Activated CD4-positive, alpha-beta T cell treated with anti-CD3 and anti-CD28 coated beads for 24 hours (primary cell): ENCODE measurements at places on chromosomes 4 and X.

GRCh38 chr4:4395371-4395770 lies 8.5 kb downstream of the NSG1 start:
- no peak for DNase-seq

DNA sequence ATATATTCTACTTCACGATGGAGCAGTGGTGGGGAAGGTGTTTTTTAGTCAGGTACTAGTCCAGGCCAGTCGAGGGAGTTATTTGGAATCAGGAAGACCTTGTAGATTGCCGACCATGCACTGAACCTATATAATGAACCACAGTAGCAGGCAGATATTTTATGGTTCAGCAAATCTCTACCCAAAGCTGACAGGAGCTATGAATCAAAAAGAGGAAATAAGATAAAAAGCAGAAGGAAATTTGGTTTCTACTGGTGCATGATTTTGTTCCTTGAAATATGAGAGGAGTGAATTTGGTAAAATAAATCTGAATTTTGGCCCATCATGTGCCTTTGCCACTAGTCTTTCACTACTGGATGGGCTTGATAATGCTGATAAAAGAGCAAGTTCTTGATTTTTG lies 924.3 kb upstream of the DIAPH2 start:
- DNase-seq, result no peak

GRCh38 chr4:189804894-189805293 lies 135.8 kb upstream of the FRG1 start:
- DNase-seq, result no peak

- no peak for DNase-seq
Measured at GRCh38 chrX:72392042-72392441, 86.3 kb upstream of the CITED1 start.

DNA sequence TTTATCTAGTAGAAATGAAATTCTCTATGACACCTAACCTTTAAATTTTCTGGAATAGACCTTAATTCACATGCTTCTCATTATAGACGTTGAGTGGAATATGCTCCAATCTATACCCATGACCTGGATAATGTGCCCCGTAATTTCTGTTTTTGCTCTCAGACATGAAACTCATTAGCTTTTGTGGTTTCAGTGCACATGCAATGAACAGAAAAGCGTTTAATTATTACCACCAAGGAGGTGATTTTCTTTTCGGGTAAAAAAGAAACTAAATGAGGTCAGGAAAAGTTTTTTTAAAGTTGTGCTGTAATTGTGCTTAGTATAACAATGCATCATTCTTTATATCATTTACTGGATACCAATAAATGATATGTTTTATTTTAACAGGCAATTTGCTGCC lies 1703.9 kb upstream of the TENM3 start:
- no peak for DNase-seq

DNA sequence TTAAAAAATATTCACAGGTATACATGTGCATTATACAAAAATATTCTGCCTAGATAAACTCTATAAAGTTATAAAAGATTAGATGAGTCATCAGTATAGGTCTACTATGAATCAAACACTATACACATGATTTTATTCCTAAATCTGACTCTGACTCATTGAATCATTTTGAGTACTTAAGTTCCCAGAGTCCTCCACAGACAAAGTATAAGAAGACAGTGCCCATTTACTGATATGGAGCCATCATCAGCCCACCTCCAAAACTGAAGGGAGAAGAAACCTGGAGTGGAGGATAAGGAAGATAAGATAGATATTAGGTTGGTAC lies 28.7 kb upstream of the ANTXR2 start:
- DNase-seq, result no peak

- DNase-seq, result no peak
Measured at GRCh38 chr4:172344308-172344938, 531.2 kb downstream of the GALNTL6 start.

DNA sequence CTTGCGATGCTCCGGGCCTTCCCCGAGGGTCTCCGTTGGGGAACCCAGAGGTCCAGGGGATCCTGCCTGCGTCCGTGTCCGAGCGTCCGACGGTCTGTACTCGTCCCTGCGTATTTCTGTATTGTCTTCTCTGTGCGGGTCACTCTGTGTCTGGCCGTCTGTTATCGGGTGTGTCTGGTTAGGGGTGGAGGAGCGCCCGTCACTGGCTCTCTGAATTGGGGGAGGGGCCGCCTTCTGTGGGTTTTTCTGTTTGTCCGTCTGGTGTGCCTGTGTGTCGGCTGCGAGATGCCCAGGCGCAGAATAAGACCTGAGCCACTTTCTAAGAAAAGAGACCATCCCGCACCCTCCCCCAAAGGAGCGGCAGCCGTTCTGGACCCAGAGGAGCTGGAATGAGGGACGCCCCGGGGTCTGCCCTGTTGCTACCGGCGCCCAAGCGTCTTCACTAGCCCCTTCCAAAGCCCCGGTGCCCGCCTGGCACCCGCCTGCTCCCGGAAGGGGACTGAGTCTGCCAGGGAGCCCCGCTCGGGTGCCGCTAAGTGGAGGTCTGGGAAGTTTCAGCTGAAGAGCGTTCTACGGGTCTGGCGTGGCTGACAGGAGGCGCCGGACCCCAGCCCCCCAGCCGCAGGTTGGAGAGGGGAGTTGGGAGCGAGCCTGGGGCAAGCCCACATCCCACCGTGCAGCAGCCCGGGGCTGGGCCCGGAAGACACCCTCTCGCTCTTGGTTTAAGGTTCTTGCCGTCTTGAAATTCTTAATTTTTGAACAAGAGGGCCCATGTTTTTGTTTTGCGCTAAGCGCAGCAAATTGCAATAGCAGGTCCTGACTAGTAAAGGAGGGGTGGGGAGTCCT lies 1.0 kb upstream of the OTOP1 start:
- DNase-seq, result no peak

- no peak for DNase-seq
Measured at GRCh38 chr4:173332021-173332487, 2.1 kb downstream of the HMGB2 start.

DNA sequence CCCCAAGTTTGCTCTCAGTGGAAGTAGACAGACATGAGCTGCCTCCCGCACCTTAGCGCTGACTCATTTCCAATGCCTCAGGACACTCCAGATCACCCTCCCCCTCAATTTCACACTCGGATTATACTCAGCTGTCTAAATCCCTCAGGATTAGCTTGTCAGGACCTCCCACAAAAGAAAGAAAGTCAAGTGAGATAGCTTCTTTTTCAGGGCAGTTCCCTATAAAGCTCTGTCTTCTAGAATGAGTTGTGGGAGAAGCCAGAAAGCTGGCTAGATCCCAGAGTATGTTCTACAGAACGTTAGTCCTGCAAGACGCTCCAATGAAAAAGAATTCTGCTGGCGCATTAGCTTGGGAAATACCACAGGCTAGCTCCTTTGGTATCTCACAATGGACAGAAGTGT lies 51.2 kb upstream of the MTNR1A start:
- no peak for DNase-seq

DNA sequence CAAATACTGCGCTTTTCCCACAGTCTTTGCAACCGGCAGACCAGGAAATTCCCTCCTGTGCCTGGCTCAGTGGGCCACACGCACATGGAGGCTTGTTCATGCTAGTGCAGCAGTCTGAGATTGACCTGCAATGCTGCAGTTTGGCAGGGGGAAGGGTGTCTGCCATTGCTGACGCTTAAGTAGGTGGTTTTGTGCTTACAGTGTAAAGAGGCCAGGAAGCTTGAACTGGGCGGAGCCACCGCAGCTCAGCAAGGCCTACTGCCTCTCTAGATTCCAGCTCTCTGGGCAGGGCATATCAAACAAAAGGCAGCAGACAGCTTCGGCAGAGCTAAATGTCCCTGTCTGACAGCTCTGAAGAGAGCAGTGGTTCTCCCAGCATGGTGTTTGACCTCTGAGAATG lies 390.5 kb upstream of the TECRL start:
- no peak for DNase-seq

DNA sequence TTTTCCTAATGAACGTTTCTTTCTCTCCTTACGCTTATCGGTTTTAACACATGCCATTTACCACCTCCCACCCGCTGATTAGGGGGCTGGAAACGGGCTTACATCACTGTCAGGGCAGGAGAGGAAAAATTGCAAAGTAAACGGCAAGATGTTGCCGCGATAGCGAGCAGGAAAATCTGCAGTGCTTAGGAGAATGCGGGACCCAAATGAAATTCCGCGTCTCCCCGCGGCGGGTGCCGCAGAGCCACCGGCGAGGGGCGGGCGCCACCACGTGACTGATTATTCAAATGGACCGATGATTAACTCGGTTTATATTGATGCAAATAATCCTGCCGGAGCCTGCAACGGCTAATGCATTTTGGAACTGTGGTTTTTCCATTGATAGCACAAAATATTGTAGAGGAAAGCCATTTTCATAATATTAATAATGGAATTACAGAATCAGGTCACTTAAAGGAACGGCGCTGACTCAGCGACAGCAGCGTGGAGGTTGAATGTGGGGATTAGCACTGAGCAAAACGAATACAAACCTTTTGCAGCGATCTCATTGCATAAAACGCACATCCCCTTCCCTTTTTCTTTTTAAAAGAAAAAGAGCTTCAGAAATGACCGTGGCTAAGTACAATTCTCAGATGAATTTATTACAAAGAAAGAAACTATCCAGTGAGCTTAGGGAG lies 224.2 kb downstream of the STIM2 start:
- no peak for DNase-seq

- no peak for DNase-seq
Measured at GRCh38 chrX:103716962-103717361, 6.3 kb downstream of the TMEM31 start.

DNA sequence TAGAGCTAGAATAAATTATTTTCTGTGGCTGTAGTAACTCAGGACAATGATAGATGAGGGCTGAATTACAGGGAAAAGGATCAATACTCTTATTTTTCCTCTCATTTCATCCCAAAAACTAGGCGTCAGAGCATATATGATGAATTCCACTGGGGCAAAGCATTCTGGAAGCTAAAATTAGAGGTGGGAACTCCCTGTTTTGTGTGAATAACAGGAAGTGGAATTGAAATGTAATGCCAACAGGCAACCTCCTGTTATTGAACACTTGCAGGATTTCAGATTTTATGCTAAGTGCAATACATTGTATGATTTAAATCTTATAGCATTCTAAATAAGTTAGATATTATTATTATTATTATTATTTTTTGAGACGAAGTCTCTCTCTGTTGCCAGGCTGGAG lies 20.9 kb downstream of the HSD17B11 start:
- no peak for DNase-seq

GRCh38 chrX:128622296-128622695 lies 570.1 kb upstream of the ACTRT1 start:
- no peak for DNase-seq

DNA sequence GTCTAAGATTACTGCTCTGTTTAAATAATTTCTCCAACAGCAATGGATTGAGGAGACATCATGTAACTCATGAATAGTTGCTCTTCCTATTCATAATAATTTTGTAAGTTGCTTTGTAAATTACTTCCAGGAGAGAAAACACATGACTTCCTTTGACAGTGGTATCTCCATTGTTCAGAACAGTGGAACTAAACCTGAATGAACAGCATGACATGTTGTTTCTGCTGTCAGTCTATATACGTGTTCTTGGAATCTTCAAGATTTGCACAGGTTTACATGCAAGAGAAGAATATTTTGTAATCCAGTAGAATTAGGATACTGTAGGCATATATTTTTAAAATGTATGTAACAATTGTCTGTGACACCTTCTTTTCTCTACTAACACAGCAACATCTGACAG lies 618.8 kb upstream of the GRID2 start:
- DNase-seq, result no peak

DNA sequence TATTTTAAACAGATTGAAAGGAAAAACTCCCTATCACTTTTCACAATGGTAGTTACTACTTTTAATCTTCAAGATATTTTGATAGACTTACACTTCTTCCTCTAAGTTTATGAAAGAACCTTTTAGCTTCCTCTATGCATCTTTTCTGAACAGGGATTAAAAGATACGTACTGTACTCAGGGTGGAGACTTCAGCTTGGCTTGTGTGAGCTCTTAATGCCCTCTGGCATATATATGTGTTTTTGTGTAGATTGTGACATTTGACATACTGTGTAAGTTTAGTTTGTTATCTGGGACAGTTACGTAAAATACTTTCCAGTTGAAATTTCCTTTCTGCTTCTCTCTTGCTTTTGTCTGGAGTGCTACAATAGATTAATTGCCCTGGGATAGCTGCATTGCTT lies 109.3 kb upstream of the NUDT6 start:
- DNase-seq, result no peak

- DNase-seq, result no peak
Measured at GRCh38 chr4:168535689-168536088, 38.8 kb downstream of the PALLD start.

DNA sequence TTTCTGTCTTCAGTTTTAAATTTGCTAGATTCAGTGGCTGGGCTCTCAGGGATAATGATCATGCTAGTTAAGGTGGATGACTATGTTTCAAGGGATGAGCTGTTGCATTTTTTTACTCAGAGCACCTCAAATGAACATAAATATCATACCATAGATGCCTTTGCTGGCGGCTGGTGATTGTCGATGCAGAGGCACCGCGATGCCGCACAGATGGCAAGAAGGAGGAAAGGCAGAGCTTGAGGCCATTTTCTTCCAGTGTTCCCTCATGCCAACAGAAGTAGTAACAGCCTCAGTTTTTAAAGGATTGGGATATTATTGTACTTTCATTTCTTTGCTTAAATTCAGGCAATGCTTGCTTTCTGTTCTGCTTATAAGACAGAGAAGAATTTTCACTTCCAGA lies 654.7 kb upstream of the IGFBP7 start:
- no peak for DNase-seq

DNA sequence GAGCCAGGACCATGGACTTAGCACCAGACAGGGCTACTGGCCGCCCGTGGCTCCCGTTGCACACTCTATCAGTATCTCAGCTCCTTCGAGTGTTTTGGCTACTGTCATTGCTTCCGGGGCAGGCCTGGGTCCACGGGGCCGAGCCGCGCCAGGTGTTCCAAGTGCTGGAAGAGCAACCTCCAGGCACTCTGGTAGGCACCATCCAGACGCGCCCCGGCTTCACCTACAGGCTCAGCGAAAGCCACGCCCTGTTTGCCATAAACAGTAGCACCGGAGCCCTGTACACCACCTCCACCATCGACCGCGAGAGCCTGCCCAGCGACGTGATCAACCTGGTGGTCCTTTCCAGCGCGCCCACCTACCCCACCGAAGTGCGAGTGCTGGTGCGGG lies 1.6 kb downstream of the FAT4 start:
- no peak for DNase-seq

DNA sequence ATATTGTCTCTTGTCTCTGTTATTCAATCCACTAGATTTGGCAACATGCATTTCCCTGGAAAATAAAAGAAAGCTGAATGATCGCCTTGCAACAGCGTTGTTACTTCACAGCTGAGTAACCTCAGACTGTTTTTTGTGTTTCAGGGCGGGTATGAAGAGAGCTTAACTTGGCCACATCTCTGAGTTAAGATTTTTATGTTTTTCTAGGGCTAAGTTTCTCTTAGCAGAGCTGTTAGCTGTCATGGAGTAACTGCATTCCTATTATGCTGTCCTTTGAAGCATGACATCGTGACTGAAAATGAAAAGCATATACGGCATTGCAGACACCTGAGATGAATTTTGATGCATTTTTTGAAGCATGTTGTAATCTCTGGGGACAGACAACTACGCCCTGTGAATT lies 1798.9 kb downstream of the PCDH7 start:
- DNase-seq, result no peak

- DNase-seq, result no peak
Measured at GRCh38 chr4:11469650-11470437, 41.1 kb upstream of the HS3ST1 start.

- no peak for DNase-seq
Measured at GRCh38 chr4:81180916-81181315, 34.1 kb downstream of the PRKG2 start.

- no peak for DNase-seq
Measured at GRCh38 chrX:78574306-78574705, 84.8 kb downstream of the RTL3 start.
